ENCODE measurements at places on chromosomes 5 and 9.

DNA sequence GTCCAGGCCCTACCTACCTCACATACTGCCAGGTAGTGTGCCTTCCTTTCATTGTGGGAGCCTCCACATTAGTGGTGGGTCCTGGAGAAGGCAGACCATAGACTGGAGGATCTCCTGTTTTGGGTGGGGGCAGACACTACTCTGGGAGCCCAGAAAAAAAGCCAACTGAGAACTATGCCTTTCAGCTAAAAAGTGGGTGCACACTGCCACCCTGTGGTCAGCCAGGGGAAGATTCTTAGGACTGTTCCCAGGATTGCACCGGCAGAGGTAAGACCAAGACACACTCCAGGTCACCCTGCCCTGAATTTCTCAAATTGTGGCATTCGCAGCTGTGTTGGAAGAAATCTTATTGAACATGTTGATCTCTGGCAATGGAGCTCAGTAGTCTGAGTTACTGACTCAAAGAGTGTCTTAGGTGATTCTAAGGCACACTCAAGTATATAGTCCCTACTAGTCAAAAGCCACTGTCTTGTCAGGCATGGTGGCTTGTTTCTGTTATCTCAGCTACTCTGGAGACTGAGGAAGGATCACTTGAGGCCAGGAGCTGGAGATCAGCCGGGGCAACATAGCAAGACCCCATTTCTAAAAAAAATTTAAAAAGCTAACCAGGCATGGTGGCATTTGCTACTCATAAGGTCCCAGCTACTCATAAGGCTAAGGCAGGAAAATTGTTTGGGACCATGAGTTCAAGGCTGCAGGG lies 3.6 kb downstream of the SIGMAR1 start:
- DNase-seq = no peak

DNA sequence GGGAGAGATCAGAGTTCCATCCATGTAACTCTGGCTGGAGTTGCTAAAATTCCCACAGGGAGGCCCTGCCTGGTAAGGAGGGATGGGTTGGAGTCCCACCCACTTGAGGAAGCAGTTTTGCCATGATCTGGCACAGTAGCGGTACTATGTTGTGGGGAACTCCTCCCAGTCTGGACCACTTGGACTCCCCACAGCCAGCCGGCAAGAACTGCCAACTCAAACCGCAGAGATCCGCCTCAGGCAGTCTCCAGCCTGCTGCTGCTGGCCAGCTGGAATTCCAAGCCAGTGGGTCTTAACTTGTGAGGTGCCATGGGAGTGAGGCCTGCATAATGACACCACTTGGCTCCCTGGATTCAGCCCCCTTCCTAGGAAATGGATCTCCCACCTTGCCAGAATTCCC lies 151.9 kb downstream of the NDUFS4 start:
- DNase-seq = no peak

DNA sequence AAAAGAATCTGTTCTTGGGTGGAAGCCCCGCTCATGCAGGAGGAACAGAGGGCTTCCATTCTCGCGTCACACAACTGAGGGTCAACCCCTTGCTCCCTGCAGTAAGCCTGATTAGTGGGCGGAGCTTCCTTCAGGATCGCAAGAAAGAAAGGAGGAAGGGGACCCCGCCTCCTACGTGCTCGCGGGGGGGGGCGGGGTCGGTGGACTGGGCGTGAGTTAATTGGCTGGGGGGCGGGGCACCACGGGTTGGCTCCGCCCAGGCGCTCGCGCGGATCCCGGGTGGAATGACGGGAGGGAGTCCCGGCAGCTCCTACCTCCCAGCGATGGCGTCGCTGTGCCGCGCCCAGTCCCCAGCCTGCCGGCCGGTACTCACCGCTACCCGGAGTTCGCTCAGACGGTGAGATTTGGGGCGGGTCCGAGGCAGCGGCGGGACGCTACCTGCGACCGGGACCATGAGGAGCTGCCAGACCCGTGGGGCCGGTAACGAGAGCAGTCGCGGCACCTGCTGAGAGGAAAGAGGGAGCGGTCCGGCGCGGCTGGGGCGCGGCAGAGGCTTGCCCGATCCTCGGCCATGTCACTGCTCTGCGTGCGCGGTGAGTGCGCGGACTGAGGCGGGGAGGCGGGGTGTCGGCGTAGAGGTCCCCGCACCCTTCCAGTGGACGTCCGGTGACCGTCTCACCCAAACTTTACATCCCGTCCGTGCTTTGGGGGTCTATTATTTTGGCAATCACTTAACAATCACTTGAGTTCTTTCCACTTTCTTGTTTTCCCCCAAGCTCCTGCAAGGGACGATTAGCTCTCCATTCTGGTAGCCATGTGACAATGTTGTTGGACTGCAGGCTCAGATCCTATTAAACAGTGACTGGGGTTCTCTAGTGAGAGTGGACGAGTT lies at the start of gene UNC13B:
Gene UNC13B (plus strand): TSS at position 297 of the 892 bp plus-strand sequence. CDS start 275 bp downstream, at position 572.
- DNase-seq = peak; percentile 28

DNA sequence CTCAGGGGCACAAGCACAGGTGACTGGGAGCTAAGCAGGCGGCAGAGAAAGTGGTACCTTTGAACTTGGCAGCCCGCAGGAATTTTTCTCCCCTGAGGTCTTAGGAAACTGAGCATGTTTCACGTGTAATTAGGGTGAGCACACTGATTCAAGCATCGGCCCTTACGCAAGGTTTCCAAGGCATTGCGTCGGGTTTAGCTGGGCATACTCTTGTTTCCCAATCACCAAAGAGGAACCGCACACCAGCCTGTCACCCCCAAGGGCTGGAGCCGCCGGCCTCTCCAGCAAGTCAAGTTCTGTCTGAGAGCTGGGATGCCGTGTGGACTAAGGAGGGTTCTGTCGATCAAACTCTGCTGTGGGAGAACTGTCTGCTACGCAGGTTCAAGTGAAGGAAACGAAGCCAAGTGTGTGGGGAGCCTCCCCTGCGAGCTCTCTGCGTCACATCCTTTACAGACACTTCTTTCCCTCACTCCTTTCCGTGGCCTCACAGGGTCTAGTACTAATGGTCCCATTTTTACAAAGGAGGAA lies 53.0 kb downstream of the ERGIC1 start:
- no peak for DNase-seq

DNA sequence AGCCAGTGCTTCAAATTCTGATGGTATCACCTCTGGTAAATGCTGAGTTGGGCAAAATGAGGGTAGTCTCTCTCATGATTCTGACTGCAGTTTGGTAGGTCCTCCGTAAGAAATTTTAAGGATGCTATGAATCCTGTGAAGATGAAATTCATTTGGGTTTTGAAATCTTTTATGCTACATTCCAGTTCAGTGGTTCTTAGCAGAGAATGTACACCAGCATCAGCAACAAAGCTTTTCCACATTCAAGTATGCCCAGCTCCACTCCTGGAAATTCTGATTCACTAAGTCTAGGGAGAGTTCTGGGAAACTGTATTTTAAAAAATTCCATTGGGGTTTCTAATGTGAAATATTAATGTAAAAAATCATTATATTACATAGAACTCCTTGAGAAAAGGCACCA lies 33.6 kb upstream of the ACOT12 start:
- DNase-seq = no peak

GRCh38 chr9:121892706-121893105 lies 200.4 kb downstream of the TTLL11 start:
- DNase-seq = no peak

DNA sequence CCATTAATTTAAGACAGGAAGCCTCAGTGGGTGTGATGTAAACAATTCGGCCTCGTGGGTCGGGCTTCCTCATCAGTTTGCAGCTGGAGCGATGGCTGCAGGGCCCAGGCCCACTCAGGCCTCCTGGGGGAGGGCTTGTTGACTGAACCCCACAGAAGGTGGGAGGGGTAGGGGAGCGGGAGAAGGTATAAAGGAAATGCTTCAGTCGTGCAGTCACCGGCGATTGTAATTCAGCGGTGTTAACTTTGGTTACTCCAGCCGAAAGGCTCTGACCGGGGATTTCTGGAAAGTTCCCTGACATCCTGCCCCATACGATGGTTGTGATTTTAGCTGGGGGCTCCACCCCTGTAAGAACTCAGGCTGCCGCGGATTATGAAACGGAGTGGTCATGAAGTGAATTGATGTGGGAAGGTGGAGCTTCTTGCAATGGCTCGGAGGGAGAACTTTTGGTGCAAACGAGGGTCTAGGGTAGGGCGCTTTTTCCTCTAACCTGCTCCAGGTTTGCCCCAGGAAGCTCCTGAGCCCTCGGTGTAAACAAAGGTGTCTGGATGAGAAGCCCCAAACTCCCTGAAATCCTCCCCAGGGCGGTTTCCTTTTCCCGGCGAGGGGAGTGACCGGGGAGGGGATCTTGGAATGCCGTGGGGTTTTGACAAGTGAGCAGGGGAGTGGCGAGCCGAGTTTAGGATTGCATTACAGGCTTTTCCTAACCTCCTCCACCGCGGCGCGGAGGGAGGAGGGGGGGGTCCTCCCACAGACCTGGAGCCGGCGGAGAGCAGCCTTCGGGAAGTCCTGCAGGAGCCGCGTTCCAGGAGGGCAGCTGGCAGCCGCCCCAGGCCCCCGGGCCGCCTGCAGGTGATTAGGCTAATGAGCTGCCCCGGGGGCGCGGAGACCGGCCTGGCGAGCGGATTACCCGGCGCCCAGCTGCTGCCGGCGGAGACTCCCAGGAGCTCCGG lies 215.5 kb downstream of the PDZD2 start:
- DNase-seq = no peak

- no peak for DNase-seq
Measured at GRCh38 chr5:122182491-122182921, 53.2 kb downstream of the ZNF474 start.

- DNase-seq = no peak
Measured at GRCh38 chr5:376799-377325, 55.3 kb downstream of the AHRR start.

DNA sequence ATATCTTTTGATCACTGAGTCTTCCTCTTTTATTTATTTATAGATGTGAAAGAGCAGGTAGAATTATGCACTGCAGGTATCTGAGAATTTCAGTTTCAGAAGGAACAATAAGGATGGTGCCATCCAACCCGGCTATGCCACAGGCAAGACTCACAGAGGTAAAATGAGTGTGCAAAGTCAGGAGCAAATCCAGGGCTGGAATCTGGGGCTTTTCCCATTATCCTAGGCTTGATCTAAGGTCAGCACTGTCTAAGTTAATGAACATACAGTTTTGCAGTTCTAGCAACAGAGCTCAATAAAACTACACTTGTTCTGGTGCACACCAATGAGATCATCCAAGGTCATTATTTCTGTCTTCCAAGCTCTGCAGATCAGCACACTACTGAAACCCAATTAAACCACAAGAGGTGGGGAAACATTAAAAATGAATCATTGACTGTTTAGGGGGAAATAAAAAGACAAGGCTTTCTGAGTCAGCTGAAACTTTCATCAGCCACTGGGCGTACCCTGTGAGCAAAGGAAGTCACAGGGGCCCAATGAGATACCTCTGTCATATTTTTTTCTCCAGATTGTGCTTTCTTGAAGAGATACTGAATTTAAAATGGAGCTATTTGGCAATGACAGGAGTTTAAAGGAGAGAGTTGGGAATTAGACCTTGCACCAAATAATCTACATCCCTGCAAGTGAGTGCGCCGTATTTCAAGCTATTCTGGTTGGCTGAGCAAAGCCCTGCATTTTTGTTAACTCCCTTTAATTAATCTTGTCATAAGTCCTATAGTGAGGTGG lies 662.2 kb upstream of the ZNF608 start:
- DNase-seq = no peak

- no peak for DNase-seq
Measured at GRCh38 chr5:20572614-20573013, 584.6 kb upstream of the CDH18 start.

- no peak for DNase-seq
Measured at GRCh38 chr5:176772271-176773210, 37.8 kb upstream of the UNC5A start.

DNA sequence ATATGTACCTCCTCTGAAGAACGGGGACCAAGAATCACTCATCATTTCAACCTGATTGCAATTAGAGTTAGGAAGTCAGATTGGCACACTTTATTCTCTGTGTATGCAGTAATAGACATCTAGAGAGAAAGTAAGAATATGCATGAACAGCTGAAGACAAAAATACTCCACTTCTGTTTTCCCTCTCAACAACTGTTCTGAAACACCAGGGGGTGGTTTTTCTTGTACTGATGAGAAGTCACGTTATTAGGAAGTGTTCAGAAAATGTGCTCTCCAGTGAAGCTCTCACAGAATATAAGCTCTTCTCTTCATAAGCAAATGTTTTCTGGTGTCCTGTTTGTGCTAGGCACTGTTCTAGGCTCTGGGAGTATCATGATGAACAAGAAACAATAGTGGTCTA lies 531.7 kb upstream of the C9orf72 start:
- DNase-seq = no peak

DNA sequence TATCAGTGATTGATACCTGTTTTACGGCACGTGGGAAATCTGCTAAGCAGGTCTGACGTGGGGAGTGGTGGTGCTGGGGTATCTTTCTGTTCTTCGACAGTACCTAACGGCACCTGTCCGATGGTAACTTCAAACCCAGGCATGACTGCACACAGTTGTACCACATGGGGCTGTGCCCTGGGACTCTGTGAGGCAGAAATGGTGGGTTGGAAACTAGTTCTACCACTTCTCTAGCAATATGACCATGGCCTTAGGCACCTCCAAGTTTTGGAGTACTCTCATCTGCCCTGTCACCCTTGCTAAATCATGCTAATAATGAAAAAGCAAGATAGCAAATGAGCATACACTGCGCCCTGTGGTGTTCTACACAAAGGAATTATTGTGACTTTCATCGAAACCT lies 30.9 kb downstream of the EPB41L4B start:
- DNase-seq = no peak

DNA sequence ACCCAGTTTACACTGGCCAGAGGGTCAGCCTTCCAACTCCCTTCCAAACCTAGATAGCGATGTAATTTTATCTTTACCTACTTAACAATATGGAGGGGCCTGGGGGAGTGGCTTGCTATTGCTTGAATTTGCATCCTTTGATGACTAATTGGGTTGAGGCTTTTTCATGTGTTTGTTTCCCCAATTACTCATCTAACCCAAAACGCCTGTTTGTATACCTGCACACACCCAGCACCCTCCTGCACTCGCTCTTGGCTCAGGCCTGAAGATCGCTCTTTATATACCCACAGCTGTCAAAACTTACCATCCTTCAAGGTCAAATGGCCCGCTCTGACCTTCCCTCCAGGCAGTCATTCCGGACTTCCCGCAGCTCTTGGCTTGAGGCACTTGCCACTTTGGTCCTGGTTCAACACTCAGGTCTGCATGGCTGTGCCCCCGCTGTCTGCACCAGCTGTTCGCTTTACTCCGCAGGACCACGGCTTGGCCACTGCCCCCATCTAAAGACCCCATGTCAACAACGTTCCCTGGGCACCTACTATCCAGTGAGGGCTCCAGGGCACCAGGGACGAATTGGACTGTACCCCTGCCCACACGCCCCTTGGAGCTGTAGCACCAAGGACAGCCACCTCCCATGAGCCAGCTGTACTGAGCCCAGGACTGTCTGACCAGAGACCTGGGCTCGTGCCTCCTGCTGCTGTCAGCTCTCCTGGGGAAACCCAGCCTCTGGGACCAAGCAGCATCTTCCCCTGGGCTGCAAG lies 76.1 kb upstream of the ADAMTS2 start:
- DNase-seq = no peak

DNA sequence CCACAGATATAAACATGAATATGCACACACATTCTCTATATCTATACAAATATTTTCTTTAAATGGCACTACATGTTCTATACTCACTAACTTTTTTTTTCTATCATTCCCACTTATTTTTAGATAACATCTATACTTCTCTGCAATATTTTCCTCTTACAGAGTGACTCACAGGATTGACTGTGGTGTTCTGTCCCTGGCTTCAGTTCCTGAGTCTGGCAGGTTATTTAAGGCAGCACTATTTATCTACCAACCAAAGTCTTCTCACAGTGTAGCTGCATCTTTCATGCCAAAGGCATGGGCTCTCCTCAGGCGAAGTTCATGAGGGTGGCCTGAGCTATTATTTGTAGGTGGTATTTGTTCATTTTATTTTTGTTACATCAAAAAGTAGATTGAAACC lies 409.0 kb downstream of the PRR16 start:
- DNase-seq = no peak
